Hindlimb muscle (tissue), 1 donor: ENCODE measurements at places on chromosomes 2 and 18. TPM values are rescaled to one million over a fixed set of nuclear protein-coding genes. Genes with fewer than 3 reads are reported as not detected.

DNA sequence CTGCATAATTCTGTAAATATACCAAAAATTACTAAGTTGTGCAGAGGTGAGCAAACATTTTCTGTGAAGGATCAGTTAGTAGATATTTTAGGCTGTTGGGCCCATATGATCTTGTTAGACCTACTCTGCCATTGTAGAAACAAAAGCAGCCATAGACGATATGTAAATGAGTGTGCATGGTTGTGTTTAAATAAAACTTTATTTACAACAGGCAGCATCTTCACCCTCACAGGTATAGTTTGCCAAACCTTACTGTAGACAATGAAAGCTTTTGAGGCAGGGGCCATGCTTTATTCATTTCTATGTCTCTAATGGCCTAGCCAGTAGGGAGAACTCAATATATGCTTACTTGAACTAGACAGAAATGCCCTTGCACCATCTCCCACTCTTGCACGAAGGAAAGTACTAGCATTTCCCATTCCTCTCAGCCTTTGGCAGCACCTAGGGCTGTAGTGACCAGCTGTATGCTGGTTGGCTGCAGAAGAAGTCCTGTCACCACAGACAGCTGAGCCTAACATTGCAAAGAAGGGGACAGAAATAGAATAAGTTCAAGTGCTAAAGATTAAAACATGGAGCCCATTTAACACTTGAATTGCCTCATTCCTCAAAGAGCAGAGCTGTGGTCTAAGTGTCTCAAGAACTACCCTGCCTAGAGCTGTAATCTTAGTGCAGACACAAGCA, 305.1 kb upstream of the MGAT5 start:
- DNase-seq: no peak

DNA sequence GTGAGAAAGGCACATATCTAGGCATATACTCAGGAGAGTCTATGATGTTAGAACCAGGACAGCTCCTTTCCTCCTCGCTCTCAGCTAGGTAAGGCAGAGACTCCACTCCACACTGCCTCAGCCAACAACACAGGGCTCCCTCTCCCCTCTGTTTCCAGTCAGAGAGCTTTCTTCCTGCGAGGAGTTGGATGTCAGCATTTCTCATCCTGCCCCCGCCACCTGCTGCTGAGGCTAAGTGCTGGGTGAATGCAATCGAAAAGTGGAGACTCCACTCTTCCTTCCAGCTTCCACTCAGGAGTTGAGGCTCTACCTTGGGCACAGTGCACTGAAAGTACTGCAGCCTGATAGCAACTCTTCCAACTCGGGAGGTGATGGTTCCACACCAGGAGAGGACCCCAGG, 177.2 kb upstream of the RAB6C start:
- DNase-seq: no peak

DNA sequence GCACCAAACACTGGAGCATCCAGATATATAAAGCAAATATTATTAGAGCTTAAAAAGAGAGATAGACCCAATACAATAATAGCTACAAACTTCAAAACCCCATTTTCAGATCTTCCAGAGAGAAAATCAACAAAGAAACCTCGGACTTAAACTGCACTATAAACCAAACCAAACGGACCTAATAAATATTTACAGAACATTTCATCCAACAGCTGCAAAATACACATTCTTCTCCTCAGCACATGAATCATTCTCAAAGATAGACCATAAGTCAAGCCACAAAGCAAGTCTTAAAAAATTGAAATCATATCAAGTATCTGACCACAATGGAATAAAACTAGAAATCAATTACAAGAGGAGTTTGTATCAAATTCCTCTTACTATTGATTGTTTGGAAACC, 140.2 kb upstream of the OTOS start:
- no peak for DNase-seq

GRCh38 chr2:78408795-78409118, 616.7 kb upstream of the REG3G start:
- no peak for DNase-seq

DNA sequence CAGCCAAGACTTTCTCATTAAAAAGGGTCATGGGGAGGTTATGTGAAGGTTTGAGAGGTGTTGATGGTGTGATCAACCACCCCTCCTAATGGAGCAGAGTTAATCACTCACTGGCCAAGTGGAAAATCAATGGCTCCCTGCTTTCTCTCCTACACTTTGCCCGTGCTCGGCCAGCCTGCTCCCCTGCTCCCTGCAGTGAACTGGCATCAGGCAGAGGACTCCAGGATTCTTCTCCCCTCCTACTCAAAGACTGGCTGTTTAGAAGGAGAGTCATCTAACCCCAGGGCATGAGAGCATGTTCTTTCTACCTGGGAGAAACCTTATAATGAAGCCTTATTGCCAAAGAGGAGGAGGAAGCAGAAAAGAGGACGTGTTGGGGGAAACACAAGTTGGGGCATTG, 74.9 kb downstream of the SGPP2 start:
- no peak for DNase-seq

DNA sequence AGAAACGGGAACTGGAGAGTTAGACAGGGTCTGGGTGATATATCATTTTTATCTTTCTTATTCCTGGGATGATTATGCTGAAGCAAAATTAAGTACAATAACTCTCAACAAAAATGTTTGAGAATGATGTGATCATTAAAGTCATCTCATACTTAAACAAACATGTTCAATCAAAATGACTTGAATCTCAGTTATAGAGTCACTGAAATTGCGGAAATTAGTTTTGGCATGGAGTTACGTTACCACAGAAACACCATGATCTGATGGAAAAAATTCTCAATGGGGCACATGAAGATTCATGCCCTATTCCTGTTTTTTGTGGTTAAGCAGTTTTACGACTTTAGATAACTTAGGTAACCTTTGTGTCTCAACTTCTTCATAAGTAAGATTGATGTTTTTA, 757.7 kb downstream of the EPHA4 start:
- no peak for DNase-seq

GRCh38 chr2:172951554-172951953, 124.1 kb upstream of the MAP3K20 start:
- no peak for DNase-seq

XRCC5 gene
- polyA plus RNA-seq: 146 TPM

SLC11A1 gene
- 1.7 TPM for polyA plus RNA-seq
